NCI-H1436 treated with DMSO at 0.1 percent for 48 hours (cell line): ENCODE measurements at places on chromosomes 3 and 15.

DNA sequence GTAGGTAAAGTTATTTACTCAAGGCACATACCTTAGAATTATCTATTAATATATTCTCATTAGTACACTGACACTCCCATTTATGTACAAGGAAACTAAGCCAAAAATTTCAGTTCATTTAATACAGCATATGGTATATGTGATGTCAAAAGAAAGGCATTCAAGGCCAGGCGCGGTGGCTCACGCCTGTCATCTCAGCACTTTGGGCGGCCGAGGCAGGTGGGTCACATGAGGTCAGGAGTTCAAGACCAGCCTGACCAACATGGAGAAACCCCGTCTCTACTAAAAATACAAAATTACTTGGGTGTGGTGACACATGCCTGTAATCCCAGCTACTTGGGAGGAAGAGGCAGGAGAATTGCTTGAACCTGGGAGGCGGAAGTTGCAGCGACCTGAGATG, 435.2 kb downstream of the GBE1 start:
- no peak for DNase-seq

GRCh38 chr15:34644061-34644460, 60.6 kb upstream of the GOLGA8B start:
- no peak for DNase-seq

DNA sequence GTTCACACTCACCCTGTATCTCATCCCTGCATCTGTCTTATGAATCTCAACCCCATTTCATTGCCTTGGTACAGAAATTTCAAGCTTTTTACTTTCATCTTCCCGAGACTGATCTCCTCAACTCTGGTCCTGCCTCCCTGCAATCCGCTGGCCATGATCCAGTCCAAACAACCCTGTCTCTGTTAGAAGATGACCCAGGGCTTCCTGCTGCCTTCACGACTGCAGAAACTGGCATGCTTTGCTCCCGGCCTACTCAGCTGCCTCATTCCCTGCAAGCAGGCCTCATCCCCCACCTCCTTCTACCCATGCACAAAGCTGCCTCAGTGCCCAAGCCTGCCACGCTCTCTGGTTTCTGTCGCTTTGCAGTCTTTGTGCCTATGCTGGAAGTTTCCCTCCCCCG, 12.4 kb downstream of the HES1 start:
- no peak for DNase-seq

DNA sequence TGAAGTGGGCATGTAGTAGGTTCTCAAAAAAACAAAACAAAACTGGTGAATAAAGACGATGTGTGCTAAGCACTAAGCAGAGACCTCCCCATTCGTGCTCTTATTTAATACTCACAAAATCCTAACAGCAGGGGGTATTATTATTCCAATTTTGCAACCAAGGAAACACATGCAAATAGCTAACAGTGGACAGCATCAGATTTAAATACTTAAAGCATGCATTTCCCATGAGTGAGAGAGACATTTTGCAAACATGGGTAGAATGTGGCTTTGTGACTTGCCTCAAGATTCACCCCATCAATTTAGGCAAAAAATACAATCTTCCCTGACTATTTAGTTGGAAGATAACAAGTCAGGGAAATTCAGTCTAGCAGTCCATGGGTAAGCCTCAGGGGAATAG, 946.2 kb upstream of the CFAP20DC start:
- DNase-seq, result no peak

DNA sequence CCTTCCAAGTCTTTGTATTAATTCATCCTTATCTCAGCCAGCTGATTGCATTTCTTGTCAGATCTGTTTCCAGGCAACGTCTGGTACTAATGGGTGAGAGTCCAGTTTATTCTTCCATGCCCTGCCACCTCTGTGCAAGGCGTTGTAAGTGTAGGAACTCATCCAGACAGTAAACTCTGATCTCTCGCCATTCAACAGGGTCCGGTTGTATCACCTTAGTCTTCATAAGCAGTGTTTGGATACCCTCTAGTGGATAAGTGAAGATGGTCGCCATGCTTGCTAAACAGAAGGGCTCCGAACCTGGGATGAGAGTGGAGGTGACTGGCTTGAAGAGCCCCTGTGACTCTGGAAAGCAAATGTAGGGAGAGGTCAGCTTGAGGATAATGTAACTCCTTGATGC, 51.6 kb upstream of the CMTM7 start:
- no peak for DNase-seq

DNA sequence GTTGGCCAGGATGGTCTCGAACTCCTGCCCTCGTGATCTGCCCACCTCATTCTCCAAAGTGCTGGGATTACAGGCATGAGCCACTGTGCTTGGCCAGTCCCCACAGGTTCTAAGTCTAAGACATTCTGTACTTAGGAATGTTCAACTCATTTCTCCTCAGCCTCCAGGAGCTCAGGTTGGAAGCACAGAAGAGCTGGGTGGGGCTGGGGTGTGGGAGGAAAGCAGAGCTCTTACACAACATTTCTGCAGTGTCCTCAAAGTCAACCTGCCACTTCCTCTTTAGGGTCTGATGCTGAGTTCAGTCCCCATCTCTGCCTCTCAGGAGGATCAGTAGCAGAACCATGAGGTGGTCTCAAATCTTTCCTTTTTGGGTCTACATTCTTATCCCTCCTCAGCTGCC, 75.5 kb downstream of the MRPL46 start:
- no peak for DNase-seq

DNA sequence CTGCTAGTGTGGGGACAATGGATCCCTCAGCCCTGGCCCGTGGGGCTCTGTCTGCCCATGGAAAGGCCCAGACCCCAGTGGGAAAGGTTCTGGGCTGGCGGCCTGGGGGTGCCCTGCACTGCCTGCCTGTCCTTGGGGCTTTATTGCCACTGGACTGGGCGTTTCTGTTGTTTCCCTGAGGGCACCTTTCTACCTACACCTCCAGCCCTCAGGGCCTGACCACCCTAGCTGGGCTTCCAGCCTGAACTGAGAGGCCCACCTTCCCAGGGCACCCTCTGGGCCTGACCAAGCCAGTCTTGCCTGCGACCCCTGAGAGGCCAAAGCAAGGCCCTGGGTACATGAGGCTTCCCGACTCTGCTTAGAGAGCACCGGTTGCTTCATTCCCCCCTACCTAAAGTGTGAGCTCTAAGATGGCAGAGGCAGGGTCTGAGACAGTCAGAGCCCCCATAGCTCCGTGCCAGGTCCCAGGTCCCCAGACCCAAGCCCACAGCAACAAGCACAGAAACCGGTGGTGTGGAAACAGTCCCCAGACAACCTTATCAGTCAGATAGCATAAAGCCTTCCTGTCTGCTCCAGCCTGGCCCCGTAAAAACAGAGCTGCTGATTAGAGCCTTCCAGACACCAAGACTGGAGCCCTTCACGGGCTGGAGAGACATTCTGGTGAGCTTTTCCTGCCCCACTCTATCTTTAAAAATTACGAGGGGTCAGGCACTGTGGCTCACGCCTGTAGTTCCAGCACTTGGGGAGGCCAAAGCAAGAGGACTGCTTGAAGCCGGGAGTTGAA, 102.8 kb downstream of the CHSY1 start:
- no peak for DNase-seq

GRCh38 chr3:107651782-107652181, 129.0 kb downstream of the BBX start:
- DNase-seq, result no peak

DNA sequence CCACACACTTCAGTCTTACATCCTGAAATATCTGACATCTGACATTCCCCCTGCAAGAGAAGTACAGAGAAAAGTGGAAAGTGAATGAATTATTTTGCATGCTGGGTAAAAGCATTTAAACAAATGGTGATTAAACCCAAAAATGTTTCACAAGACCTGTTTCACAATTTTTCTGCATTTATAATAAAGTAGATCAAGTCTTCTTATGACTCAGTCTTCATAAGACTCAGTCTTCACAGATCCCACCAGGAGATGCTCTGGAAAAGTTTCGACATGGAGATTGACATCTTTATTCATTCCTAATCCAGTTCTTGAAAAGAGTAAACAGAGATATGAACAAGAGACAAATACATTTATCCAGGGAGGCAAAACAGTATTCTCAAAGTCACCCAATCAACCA, 13.2 kb upstream of the EDC3 start:
- no peak for DNase-seq

DNA sequence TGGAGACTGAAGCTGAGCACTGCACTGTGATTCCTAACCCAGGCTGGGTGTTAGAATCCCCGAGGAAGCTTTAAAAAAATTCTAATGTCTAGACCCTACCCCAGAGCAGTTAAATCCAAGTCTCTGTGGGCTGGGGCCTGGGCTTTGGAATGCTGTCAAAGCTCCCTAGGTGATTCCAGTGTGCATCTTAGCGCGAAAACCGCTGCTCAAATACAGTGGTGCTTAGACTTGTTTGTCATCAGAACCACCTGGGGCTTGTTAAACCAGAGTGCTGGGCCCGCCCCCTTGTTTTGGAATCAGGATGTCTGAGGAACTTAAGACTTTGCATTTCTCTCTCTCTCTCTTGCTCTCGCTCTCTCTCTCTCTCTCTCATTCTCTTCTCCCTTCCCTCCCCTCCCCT, 20.7 kb downstream of the RHCG start:
- no peak for DNase-seq

DNA sequence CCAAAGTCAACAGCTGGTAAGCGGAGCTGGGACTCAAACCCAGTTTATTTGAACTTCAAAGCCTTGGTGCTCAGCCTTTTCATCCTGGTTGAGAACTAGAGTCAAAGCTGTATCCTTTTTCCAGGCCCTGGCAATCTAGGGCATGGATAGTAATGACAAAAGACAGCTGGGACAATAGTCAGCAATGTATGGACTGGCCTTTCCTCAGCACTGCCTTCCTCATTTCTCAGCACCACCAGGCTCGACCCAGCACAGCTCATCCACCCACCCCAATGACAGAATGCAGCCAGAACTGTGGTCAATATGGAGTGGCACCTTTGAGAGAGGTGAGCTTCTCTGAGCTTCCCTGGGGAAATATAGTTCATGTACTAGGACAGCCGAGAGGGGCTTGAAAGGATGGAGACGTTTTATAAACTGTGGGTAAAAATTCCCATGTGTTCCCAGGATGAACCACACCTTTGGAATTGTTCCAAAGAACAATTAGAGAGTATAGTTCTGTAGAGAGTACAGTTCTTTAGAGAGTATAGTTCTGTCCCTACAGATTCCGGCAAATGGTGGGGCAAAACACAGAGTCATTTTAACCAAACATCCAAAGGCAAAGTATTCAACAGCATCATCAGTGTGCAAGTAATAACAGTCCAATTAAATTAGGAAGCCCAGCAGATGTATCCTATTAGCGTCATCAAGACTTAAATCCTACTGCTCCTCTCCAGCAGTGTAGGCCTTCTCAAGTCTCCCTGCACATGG, 30.2 kb upstream of the IREB2 start:
- no peak for DNase-seq

DNA sequence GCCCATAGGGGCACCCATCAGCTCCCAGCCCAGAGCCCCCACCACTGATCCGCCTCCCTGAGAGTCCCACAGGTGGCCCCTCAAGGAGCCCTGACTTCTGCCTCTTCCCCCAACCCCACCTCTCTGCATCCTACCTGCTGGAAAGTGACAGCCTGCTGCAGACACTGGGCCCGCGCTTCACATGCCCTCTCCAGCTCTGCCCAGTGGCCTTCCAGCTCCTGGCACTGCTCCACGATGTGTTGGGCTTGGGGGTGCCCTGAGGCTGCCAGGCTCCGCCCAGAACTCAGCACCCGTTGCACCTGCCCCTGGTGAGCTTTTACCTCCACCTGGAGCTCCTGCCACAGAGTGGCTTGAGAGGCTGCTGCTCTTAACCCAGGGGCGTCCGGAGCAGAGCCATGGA, 20.1 kb downstream of the SPTBN5 start:
- no peak for DNase-seq

GRCh38 chr3:61778095-61778494, 216.7 kb downstream of the PTPRG start:
- DNase-seq, result no peak

- no peak for DNase-seq
Observed at GRCh38 chr3:4540267-4540666, 47.1 kb downstream of the ITPR1 start.

GRCh38 chr15:57217778-57218598, 158.3 kb upstream of the CGNL1 start:
- no peak for DNase-seq

- no peak for DNase-seq
Observed at GRCh38 chr3:129665024-129665768, 58.7 kb upstream of the PLXND1 start.

- DNase-seq, result no peak
Observed at GRCh38 chr3:69072928-69073327, 7.2 kb downstream of the UBA3 start.

- no peak for DNase-seq
Observed at GRCh38 chr3:179558742-179559364, 3.9 kb upstream of the ACTL6A start.

GRCh38 chr3:115478359-115478758, 145.0 kb upstream of the GAP43 start:
- DNase-seq, result no peak

DNA sequence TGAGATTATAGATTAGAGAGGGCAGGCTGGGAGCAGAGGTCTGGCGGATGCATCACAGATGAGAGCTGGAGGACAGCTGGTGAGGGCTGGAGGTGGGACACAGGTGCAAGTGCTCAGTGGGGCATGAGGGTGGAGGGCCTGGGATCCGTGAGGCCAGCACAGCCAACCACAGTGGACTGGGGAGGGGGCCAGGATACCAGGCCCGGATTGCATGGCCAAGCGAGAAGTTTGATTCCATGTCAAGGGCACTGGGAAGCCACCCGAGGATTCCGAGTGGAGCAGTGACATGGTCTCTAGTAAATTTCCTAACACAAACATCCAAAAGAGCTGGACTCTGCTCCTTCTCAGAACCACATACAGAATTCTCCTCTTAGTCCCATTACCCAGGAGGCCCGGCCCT, 44.0 kb upstream of the SLC41A3 start:
- no peak for DNase-seq

DNA sequence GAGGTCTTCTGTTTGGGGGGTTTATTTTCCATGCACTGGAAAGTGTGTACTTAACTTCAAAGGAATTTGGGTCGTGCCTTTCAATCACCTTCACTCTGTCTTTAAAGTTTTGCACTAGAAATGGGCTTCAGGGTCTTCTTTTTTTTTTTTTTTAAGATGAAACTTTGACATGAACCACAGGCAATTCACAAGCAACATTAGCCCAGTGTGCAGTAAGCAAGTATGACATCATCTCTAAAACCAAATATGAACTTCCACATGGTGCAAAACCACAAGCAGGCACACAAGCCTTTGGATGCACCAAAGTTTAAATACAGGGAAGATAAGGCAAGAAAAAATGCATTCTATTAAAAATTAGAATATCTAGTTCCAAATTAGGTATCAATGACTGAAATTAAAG, 381.9 kb downstream of the ERC2 start:
- no peak for DNase-seq

- no peak for DNase-seq
Observed at GRCh38 chr3:193593668-193594030, 641 bp downstream of the OPA1 start.
